WTC11 (cell line): ENCODE measurements at places on chromosomes 1 and 21.

DNA sequence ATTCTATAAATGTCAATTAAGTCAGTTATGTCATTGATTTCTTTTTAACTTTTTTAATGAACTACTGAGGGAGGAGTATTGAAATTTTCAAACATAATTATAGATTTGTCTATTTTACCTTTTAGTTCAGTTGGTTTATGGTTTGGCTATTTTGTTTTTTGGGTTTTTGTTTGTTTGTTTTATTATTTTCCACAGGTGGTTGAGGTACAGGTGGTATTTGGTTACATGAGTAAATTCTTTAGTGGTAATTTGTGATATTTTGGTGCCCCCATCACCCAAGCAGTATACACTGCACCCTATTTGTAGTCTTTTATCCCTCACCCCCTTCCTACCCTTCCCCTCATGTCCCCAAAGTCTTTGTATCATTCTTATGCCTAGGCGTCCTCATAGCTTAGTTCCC, 9.5 kb downstream of the TDRD5 start:
- no peak overlapping the region for H3K27ac ChIP-seq
- peaks cover 8% of the 10 kb centered on the region for H3K27me3 ChIP-seq
- no peak for DNase-seq
- H3K4me1 ChIP-seq, result no peaks in the 10 kb centered on the region
- H3K36me3 ChIP-seq, result peaks cover 9% of the 10 kb centered on the region

GRCh38 chr1:93601686-93602085, 80.0 kb downstream of the BCAR3 start:
- H3K27ac ChIP-seq, result no peak overlapping the region
- peaks cover 21% of the 10 kb centered on the region for H3K4me1 ChIP-seq
- no peak overlapping the region for H3K4me3 ChIP-seq
- no peak for DNase-seq
- no peaks in the 10 kb centered on the region for H3K36me3 ChIP-seq
- H3K27me3 ChIP-seq, result no peaks in the 10 kb centered on the region

DNA sequence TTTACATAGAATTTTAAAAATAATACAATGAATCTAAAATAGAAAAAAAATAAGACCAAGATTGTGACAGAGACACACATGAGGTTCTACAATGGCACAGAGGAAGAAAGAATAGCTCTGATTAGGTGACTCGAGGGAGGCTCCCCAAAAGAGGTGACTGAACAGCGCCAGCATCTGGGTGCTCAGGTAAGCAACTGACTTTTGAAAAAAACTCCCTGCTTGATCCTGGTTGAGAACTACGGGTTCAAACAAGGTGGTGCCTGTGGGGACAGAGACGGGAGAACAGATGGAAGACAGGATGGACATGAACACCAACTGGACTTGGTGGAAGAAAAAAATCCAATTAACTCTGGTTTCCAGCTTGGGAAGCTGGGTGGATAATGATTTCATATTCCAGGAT, 22.5 kb downstream of the BATF3 start:
- H3K27me3 ChIP-seq, result peaks cover 5% of the 10 kb centered on the region; the same call in 1 of the 2 replicates
- H3K4me1 ChIP-seq, result peaks cover 11% of the 10 kb centered on the region
- no peaks in the 10 kb centered on the region for H3K36me3 ChIP-seq

DNA sequence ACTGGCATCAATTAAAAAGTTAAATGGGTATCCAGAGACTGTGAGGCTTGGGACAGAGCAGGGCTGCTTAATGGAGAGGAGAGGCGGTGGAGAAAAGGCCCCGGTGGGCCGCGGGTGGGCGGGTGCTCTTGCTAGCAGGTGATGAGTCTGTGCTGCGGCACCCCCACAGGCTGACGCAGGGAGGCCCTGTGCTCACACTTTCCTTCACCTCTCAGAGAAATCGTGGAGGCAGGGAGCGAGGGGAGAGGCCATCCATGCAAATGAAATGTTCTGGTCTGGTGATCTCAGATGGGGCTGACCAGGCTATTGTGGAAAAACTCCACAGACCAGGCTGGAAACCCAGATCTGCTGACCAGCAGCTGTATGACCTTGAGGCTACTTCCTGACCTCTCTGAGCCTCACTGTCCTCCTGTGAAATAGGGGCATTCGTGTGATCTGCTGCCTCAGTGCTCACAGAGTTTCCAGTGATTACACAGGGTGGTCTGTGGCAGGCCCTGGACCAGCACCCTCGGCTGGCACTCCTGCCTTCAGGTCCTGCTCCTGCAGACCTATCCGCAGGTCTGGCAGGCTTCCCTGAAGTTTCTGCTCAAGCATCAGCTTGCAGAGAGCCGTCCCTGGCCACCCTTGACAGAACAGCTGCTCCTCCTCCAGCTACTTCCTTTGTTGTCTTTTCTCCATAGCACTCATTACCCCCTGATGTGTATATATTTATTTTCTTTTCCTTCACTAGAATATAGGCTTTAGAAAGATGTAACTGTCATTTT, 89.2 kb downstream of the BEND5 start:
- DNase-seq, result no peak
- H3K27me3 ChIP-seq, result no peaks in the 10 kb centered on the region; the same call in 1 of the 2 replicates
- H3K27ac ChIP-seq, result no peak overlapping the region
- no peaks in the 10 kb centered on the region for H3K36me3 ChIP-seq

GRCh38 chr1:42957880-42958487, 684 bp downstream of the SLC2A1 start:
- no peaks in the 10 kb centered on the region; the same call in 1 of the 2 replicates for H3K27me3 ChIP-seq
- DNase-seq, result peak; percentile 48
- no peak overlapping the region for H3K27ac ChIP-seq

- H3K4me3 ChIP-seq, result no peak overlapping the region
- H3K36me3 ChIP-seq, result peaks cover 3% of the 10 kb centered on the region; the same call in 1 of the 2 replicates
- H3K27ac ChIP-seq, result peak overlapping the region; percentile 77
- H3K4me1 ChIP-seq, result peaks cover 22% of the 10 kb centered on the region
Observed at GRCh38 chr21:31193761-31194160, 150.3 kb downstream of the TIAM1 start.

DNA sequence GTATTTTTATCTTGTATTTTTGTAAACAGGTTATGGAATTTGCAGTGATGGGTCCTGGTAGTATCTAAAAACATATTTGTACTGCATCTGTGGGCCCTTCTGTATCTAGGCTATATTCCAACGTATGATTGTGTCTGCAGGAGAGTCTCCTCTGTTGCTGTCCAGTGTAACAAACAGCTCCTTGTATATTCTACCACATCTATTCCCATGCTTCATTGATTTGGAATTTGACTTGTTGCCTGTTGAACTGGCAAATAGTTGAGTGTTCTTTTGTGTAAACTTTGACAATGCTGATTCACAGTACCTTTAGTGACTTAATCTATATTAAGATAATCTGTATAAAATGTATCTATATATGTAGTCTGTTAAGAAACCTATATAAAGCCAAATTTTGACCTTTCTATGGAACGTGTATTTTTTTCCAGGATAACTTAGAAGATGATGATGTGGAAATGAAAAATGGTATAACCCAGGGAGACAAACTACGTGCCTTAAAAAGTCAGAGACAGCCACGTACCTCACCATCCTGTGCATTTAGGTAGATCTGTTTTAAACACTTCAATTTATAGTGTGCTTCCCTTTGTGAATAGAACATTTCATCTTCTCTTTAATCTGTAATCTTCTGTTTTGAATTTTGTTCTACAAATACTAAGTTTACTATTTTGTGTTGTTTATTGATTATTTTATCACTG, 43.4 kb upstream of the GPR88 start:
- H3K36me3 ChIP-seq, result peaks cover 17% of the 10 kb centered on the region
- no peaks in the 10 kb centered on the region for H3K4me1 ChIP-seq
- DNase-seq, result no peak
- no peak overlapping the region for H3K27ac ChIP-seq

GRCh38 chr1:8382608-8383505, 64.9 kb downstream of the SLC45A1 start:
- peak overlapping the region; percentile 90 for H3K27ac ChIP-seq
- H3K4me1 ChIP-seq, result peaks cover 79% of the 10 kb centered on the region
- H3K4me3 ChIP-seq, result no peak overlapping the region
- no peaks in the 10 kb centered on the region for H3K27me3 ChIP-seq
- H3K36me3 ChIP-seq, result 0 out of 2 replicates have a peak, but pooled peaks cover 2% of the 10 kb centered on the region

GRCh38 chr1:246781212-246781611, 57.0 kb downstream of the SCCPDH start:
- H3K4me1 ChIP-seq, result peaks cover 8% of the 10 kb centered on the region
- no peaks in the 10 kb centered on the region for H3K36me3 ChIP-seq
- no peak overlapping the region for H3K27ac ChIP-seq
- no peak overlapping the region for H3K4me3 ChIP-seq

- no peak overlapping the region for H3K4me3 ChIP-seq
- no peak for DNase-seq
- no peak overlapping the region for H3K27ac ChIP-seq
- H3K36me3 ChIP-seq, result no peaks in the 10 kb centered on the region
Observed at GRCh38 chr21:46017148-46017547, 35.6 kb downstream of the COL6A1 start.

GRCh38 chr1:66294707-66295370, 239.1 kb upstream of the SGIP1 start:
- H3K36me3 ChIP-seq, result no peaks in the 10 kb centered on the region
- no peaks in the 10 kb centered on the region for H3K27me3 ChIP-seq
- no peak overlapping the region for H3K4me3 ChIP-seq
- no peaks in the 10 kb centered on the region for H3K4me1 ChIP-seq
- no peak overlapping the region for H3K27ac ChIP-seq
- no peak for DNase-seq

GRCh38 chr1:239891621-239892358, 199.9 kb upstream of the FMN2 start:
- no peak for DNase-seq
- no peaks in the 10 kb centered on the region for H3K27me3 ChIP-seq
- peaks cover 7% of the 10 kb centered on the region for H3K36me3 ChIP-seq
- peaks cover 11% of the 10 kb centered on the region for H3K4me1 ChIP-seq

GRCh38 chr1:215900684-215901083, 333.6 kb downstream of the KCTD3 start:
- H3K4me3 ChIP-seq, result no peak overlapping the region
- no peak for DNase-seq
- H3K4me1 ChIP-seq, result no peaks in the 10 kb centered on the region
- no peak overlapping the region for H3K27ac ChIP-seq

- no peaks in the 10 kb centered on the region for H3K36me3 ChIP-seq
- no peak overlapping the region for H3K4me3 ChIP-seq
- peaks cover 35% of the 10 kb centered on the region for H3K27me3 ChIP-seq
- no peak for DNase-seq
- no peak overlapping the region for H3K27ac ChIP-seq
Observed at GRCh38 chr21:42236693-42237092, 17.8 kb downstream of the ABCG1 start.

- H3K27ac ChIP-seq, result no peak overlapping the region
- H3K4me3 ChIP-seq, result no peak overlapping the region
- no peak for DNase-seq
- no peaks in the 10 kb centered on the region for H3K36me3 ChIP-seq
Observed at GRCh38 chr1:213656503-213656902, 331.3 kb upstream of the PROX1 start.

GRCh38 chr1:19274636-19275035, 13.9 kb downstream of the AKR7A3 start:
- H3K27me3 ChIP-seq, result peaks cover 35% of the 10 kb centered on the region
- H3K36me3 ChIP-seq, result no peaks in the 10 kb centered on the region
- no peak overlapping the region for H3K27ac ChIP-seq

GRCh38 chr1:160205242-160206035, at the start of gene PEA15:
TSS of gene PEA15 (plus strand) at chr1:160205384. CDS start at chr1:160211545, 6,161 bp downstream.
- peaks cover 10% of the 10 kb centered on the region for H3K36me3 ChIP-seq
- H3K4me1 ChIP-seq, result peaks cover 55% of the 10 kb centered on the region
- no peaks in the 10 kb centered on the region; the same call in 1 of the 2 replicates for H3K27me3 ChIP-seq

DNA sequence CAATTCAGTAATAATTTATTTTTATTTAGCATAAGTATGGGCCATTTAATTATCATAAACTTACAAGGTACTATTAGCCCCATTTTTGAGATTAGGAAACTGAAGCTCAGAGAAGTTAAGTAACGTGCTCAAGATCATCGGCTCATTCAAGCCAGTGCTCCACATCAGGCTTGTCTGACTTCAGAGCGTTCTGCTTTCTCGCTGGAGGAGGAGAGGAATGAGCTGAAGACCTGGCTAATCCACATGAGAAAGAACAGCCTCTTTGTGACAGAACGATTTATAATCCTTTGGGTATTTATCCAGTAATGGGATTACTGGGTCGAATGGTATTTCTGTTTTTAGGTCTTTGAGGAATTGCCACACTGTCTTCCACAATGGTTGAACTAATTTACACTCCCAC, 39.7 kb downstream of the DDX20 start:
- no peaks in the 10 kb centered on the region; the same call in 1 of the 2 replicates for H3K27me3 ChIP-seq
- no peak overlapping the region for H3K27ac ChIP-seq
- H3K4me3 ChIP-seq, result no peak overlapping the region

DNA sequence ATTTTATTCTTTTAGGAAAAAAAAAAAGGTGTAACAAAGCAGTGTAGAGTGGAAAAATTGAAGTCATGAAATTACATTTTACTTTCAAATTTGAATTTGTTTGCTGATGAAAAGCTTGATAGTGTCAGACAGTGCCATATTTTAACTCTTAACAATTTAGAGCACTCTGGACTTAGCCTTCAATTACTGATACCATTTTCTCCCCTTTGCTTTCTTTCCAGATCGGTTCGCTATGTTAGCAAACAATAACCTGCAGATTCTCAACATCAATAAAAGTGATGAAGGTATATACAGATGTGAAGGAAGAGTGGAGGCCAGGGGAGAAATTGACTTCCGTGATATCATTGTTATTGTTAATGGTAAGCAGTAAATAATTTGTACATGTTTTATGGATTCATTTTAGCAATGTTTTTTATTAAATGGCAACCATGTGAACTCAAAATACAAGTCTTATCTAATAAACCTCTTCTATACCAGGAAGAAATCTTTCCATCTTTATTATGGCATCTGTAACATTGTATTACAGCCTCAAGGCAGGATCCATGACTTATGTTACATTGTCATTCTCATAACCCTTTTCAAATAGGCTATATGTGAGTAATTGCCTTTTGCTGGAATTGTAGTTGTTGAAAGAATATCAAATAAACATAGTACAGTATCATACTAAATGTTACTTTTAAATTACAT, 293.8 kb downstream of the NCAM2 start:
- no peak overlapping the region for H3K27ac ChIP-seq
- H3K27me3 ChIP-seq, result no peaks in the 10 kb centered on the region
- no peak for DNase-seq
- H3K4me3 ChIP-seq, result no peak overlapping the region
- H3K4me1 ChIP-seq, result no peaks in the 10 kb centered on the region
- H3K36me3 ChIP-seq, result no peaks in the 10 kb centered on the region

DNA sequence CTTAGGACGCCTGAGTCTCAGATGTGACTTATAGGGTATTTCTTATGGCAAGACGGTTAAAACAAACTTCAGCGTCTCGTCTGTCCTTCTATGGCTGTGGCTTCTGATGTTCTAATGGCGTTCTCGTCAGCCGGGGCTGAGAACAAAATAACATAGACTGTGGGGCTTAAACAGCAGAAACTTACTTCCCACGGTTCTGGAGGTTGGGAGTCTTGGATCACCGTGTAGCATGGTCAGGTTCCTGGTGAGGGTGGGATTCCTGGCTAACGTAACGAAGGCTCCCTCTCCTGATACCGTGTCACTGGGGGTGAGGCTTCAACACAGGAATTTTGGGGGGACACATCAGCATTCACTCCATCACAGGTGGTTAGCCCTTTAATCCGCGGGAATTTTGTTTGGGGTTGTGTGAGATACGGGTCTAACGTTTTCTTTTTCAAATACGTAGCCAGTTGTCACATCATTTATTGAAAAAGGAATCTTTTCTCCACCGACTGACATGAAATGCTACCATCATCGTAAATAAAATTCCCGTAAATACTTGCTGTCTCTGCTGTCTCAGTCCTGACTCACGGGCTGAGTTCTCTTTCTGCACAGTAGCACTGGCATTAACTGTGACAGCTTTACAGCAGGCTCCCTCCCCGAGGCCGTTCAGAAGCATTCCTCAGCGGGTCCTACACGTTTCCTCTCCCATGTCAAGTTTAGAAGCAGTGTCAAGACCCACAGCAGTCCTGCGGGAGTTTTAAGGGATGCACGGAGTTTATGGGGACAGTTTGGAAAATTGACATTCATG, 8.1 kb upstream of the POFUT2 start:
- peak overlapping the region; percentile 82 for H3K27ac ChIP-seq
- no peaks in the 10 kb centered on the region; the same call in 1 of the 2 replicates for H3K36me3 ChIP-seq
- H3K4me1 ChIP-seq, result peaks cover 25% of the 10 kb centered on the region
- no peak overlapping the region for H3K4me3 ChIP-seq
- DNase-seq, result no peak
